Glutamatergic neuron (in vitro differentiated cells): ENCODE measurements at places on chromosomes 13 and 19. TPM values are rescaled to one million over a fixed set of nuclear protein-coding genes. Genes with fewer than 3 reads are reported as not detected.

The RDH8 gene
- total RNA-seq, result not detected

The CYP2S1 gene
- 6.0 TPM for total RNA-seq

The SIGLECL1 gene
- total RNA-seq, result not detected

The F7 gene
- total RNA-seq, result not detected

The MEDAG gene
- total RNA-seq, result 0.51 TPM

The DNAJB1 gene
- 53.9 TPM for total RNA-seq

The N4BP2L1 gene
- total RNA-seq, result 1.9 TPM

The LENG9 gene
- total RNA-seq, result 4.7 TPM

- H3K36me3 ChIP-seq, result peaks cover 5% of the 10 kb centered on the region
- DNase-seq, result no peak
- H3K27ac ChIP-seq, result no peak overlapping the region
- H3K4me1 ChIP-seq, result peaks cover 9% of the 10 kb centered on the region
- H3K4me3 ChIP-seq, result no peak overlapping the region
- H3K27me3 ChIP-seq, result no peaks in the 10 kb centered on the region
Observed at GRCh38 chr13:108983273-108983672, 353.9 kb downstream of the MYO16 start.

GRCh38 chr13:105073041-105073440, 1462.4 kb downstream of the EFNB2 start:
- H3K27me3 ChIP-seq, result no peaks in the 10 kb centered on the region
- peak overlapping the region; percentile 78 for H3K27ac ChIP-seq
- no peaks in the 10 kb centered on the region for H3K36me3 ChIP-seq
- H3K4me3 ChIP-seq, result no peak overlapping the region

DNA sequence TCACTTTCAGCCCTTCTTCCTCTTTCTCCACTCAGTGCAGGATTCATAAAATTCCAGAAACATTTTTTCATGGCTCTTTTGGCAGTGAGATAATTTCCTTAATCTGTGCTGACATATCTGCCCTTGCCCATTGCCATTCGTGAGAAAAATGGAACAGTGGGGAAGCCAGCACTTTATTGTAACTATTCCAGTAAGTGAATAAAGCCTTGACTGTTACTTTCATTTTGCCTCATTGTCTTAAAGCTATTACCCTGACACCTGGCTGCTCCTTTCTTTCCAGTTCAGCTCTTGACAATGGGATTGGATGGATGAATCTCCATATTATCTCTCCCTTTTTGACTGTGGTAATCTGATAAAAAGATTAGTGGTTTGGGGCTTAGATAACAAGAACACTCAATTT, 1068.1 kb upstream of the PCDH20 start:
- H3K4me3 ChIP-seq, result no peak overlapping the region
- H3K36me3 ChIP-seq, result no peaks in the 10 kb centered on the region
- H3K4me1 ChIP-seq, result peaks cover 1% of the 10 kb centered on the region
- no peak for DNase-seq
- H3K27me3 ChIP-seq, result peaks cover 2% of the 10 kb centered on the region

GRCh38 chr13:90768116-90768515, 579.4 kb upstream of the MIR17HG start:
- no peaks in the 10 kb centered on the region for H3K36me3 ChIP-seq
- H3K27ac ChIP-seq, result no peak overlapping the region
- no peak overlapping the region for H3K4me3 ChIP-seq

GRCh38 chr13:33206425-33206824, 79.1 kb downstream of the STARD13 start:
- H3K4me1 ChIP-seq, result peaks cover 58% of the 10 kb centered on the region
- H3K27me3 ChIP-seq, result peaks cover 7% of the 10 kb centered on the region
- peak overlapping the region; percentile 100 for H3K27ac ChIP-seq
- no peak for DNase-seq

GRCh38 chr13:106038752-106039151, 496.7 kb downstream of the EFNB2 start:
- peaks cover 3% of the 10 kb centered on the region for H3K27me3 ChIP-seq
- DNase-seq, result no peak
- peaks cover 5% of the 10 kb centered on the region for H3K36me3 ChIP-seq
- no peak overlapping the region for H3K27ac ChIP-seq
- H3K4me1 ChIP-seq, result peaks cover 3% of the 10 kb centered on the region

DNA sequence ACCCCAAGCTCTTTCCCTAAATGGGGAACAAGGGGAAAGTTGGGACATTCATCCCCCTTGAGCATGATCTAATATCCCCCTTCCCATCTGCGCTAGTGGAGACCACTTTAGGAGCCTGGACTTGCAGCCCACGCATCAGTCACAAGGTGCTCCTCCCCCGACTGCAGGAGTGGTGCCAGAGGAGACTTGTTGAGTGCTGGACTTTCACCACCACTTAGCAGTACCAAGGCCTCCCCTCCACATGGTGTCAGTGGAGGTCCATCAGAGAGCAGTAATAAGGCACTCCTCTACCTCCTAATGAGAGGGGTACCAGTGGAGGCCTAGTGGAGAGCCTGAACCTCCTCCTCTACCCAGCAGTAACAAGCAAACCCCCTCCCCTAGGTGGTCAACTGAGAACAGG, 22.5 kb downstream of the CAB39L start:
- no peak for DNase-seq
- peaks cover 2% of the 10 kb centered on the region for H3K4me1 ChIP-seq
- H3K27me3 ChIP-seq, result peaks cover 2% of the 10 kb centered on the region
- no peak overlapping the region for H3K27ac ChIP-seq
- no peak overlapping the region for H3K4me3 ChIP-seq
- no peaks in the 10 kb centered on the region for H3K36me3 ChIP-seq

DNA sequence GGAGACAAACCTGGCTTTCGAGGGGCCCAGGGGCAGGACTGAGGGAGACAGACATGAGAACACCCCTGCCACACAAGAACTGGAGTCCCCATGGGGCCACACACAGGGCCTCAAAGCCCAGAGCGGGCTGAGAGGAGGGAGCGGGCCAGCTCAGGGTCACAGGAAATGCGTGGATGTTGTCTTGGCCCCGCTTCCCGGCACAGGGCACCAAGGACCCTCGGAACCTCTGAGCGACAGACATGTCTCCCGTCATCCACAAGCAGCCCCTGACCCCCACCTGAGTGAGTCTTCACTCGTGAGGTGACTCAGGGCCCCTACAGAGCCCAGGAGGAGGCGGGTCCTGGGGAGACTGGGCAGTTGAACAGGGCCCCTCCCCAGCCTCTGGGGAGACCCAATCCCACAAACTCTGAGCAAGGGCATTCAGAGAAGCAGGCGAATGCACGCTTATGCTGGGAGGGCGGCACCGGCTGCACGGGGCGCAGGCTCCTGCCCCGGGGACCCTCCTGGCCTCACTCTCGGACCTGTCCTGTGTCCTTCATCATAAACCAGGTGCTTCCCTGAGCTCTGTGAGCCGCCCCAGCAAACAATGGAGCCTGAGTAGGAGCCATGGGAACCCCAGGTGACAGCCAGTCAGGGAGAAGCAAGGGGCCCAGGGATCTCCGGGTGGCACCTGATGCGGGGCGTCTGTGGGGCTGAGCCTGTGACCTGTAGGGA, 20.1 kb downstream of the SGTA start:
- no peak overlapping the region for H3K4me3 ChIP-seq
- no peaks in the 10 kb centered on the region for H3K27me3 ChIP-seq
- no peak overlapping the region for H3K27ac ChIP-seq
- no peaks in the 10 kb centered on the region for H3K36me3 ChIP-seq
- DNase-seq, result no peak
- no peaks in the 10 kb centered on the region for H3K4me1 ChIP-seq

GRCh38 chr13:113013303-113013702, 44.3 kb downstream of the MCF2L start:
- peak overlapping the region; percentile 72 for H3K27ac ChIP-seq
- peak overlapping the region; percentile 64 for H3K4me3 ChIP-seq
- H3K27me3 ChIP-seq, result peaks cover 11% of the 10 kb centered on the region

DNA sequence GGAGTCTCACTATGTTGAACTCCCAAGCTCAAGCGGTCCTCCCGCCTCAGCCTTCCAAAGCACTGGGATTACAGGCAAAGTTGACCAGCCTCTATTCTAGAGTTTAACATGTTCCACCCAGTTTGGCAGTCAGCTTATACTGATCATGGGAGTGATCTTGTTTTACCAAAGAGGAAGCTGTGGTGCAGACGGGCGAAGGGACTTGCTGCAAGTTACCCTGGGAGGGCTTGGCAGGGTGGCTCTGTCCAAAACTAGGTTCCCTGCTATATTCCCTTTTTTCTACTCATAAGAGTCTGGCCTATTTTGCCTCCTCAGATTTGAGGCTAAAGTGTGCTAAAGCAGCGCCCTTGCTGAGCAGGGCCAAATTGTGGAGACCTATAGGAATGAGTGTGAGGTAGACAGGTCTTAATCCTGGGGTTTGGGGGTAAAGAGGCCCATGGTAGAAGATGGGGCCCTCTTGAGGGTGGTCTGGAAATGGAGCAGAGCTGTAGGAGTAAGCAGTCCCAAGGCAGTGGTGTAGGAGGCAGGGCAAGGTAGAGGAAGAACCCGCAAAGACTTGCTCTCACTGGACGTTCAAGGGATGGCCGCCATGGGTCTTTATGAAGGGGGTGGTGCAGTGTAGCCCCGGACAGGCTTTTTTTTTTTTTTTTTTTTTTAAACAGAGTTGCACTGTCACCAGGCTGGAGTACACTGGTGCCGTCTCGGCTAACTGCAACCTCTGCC, 3.3 kb downstream of the RPS19 start:
- H3K4me3 ChIP-seq, result peak overlapping the region; percentile 49
- peaks cover 24% of the 10 kb centered on the region for H3K4me1 ChIP-seq
- peaks cover 22% of the 10 kb centered on the region for H3K27me3 ChIP-seq

GRCh38 chr19:34669305-34669704, 7.7 kb downstream of the SCGB2B2 start:
- H3K4me1 ChIP-seq, result no peaks in the 10 kb centered on the region
- no peak for DNase-seq
- no peaks in the 10 kb centered on the region for H3K36me3 ChIP-seq
- no peak overlapping the region for H3K27ac ChIP-seq
- no peak overlapping the region for H3K4me3 ChIP-seq

GRCh38 chr13:44718467-44718866, 142.3 kb upstream of the TSC22D1 start:
- H3K4me3 ChIP-seq, result no peak overlapping the region
- H3K36me3 ChIP-seq, result no peaks in the 10 kb centered on the region
- H3K27me3 ChIP-seq, result peaks cover 2% of the 10 kb centered on the region

DNA sequence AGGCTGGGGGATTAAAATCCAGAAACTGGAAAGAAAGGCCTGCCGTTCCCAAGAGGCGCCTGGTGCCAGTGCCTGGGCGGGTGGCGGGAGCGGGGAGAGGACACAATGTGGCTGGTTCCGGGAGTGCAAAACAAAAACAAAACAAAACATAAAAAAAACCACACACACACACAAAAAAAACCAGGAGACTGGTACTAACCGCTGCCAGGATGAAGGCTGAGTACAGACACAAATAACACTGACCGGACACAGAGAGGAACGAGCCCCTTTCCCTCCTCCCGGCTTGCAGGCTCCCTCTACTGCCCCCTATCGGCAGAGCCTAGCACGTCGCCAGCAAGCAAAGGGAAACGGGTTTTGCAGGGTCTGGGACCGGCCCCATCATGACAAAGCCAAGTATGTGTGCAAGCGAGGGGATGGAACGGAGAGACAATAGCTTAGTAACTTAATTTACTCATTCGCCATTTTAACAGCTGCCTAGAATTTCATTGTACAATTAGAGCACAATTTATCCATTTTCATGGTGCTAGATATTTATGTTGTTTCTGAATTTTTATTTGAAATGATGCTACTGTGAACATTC, 17.9 kb upstream of the ZDHHC20 start:
- peaks cover 6% of the 10 kb centered on the region for H3K27me3 ChIP-seq
- H3K36me3 ChIP-seq, result no peaks in the 10 kb centered on the region

DNA sequence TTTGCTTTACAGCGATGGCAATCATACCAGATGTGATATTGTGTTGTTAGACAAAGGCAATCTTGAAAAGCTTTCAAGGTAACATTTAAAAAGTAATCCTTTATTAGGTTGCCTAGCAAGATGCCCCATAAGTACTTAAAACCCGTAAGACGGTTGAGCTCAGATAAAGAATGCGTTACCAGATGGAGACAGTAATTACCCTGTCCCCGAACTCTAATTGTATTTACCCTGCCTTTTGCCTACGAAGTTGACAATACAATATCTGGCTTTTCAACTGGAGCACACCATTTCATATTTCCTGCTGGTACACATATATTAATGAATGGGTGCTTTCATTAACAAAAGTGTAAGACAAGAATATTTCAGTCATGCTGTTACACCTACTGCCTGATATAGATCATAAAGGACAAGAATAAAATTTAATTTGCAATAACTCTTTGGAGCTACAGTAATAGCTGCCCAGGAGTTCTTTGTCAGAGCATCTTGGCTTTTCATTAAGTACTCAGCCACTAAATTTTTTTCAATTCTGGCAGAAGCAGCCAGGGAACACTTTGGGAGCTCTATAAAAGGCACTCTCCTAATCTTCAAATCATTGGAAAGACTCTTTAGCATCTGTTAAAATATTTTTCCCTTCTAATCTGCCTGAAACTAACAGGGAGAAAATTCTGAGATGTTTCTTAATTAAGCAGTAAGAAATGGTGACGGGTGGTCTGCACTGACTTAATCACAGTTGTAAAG, 63.8 kb downstream of the DCT start:
- peaks cover 14% of the 10 kb centered on the region for H3K4me1 ChIP-seq
- no peaks in the 10 kb centered on the region for H3K27me3 ChIP-seq
- no peaks in the 10 kb centered on the region for H3K36me3 ChIP-seq
- no peak for DNase-seq

DNA sequence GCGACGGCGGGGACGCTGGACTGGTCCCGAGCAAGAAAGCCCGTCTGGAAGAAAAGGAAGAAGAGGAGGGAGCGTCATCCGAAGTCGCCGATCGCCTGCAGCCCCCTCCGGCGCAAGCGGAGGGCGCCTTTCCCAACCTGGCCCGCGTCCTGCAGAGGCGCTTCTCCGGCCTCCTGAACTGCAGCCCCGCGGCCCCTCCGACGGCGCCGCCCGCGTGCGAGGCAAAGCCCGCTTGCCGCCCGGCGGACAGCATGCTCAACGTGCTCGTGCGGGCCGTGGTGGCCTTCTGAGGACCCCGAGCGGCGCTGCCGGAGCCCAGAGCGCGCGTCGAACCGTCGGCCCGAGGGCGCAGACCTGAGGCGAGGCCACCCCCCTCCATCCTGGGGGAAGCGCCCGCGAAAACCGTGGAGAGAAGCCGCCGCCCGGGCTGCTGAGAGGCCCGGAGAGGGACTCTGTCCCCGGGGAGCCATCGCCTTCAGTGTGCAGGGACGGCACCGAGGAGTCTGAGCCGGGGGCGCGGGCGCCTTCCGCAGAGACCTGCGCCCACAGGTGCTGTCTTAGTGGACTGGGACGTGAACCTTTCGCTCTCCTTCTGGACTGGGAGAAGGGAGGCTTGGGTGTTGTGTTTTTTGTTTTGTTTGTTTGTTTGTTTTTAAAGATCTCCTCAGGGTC, 3.5 kb downstream of the IER2 start:
- H3K4me3 ChIP-seq, result peak overlapping the region; percentile 96
- H3K27me3 ChIP-seq, result peaks cover 34% of the 10 kb centered on the region
- peak; percentile 53 for DNase-seq
- no peaks in the 10 kb centered on the region for H3K36me3 ChIP-seq

- no peak overlapping the region for H3K4me3 ChIP-seq
- H3K27ac ChIP-seq, result no peak overlapping the region
- H3K27me3 ChIP-seq, result peaks cover 2% of the 10 kb centered on the region
- no peak for DNase-seq
- H3K36me3 ChIP-seq, result no peaks in the 10 kb centered on the region
Observed at GRCh38 chr19:7255119-7255518, 39.1 kb downstream of the INSR start.
